Ovary (tissue), 10 donors: ENCODE measurements at places on chromosomes 11 and 22.

DNA sequence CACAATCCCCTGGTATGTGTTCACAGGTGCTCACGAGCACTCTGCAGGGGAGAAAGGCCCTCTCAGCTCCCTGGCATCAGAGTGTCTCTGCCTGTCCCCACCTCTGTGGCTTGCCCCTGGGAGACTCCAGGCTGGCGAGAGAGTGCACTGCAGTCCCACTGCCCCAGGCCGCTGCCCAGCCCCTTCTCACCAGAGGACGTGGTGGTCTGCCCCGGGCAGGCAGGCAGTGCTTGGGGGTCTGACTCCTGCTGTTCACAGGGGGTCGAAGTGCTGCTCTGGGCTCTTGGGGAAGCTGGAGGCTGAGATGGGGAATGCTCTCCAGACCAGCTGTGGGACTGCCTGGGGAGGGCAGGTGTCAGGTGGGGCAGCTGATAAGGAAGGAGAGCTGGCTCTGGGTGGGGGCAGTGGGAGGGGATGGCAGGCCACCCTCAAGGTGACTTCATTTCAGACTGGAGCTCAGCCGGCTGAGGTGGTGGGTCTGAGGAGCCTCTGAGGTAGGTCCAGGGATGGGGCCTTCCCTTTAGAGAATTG is 151.0 kb upstream of the B3GAT1 start:
- DNase-seq = no peak

DNA sequence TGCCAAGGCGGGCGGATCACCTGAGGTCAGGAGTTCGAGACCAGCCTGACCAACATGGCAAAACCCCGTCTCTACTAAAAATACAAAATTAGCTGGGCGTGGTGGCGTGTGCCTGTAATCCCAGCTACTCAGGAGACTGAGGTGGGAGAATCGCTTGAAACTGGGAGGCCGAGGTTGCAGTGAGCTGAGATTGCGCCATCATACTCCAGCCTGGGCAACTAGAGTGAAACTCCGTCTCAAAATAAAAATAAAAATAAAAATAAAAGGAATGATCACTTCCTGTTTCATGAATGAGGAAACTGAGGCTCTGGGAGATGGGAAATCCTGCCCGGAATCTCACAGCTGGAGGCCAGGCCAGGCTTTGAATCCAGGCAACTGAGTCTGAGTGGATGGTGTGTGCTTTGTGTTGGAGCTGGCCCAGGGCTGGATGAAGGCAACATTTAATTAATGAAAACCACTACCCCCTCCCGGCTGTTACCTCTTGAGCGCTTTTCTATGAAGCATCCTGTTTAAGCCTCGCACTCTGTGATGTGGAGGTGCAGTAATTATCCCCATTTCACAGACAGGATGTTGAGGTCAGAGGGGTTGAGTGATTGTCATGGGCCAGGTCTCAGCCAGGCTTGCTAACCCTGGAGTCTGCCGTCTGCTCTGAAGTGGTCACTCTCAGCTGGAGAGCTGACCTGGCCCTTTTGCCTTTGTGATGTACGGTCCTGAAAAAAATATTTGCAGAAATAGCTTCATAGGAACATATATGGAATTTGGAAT is 27.8 kb downstream of the LRP5 start:
- no peak for DNase-seq

DNA sequence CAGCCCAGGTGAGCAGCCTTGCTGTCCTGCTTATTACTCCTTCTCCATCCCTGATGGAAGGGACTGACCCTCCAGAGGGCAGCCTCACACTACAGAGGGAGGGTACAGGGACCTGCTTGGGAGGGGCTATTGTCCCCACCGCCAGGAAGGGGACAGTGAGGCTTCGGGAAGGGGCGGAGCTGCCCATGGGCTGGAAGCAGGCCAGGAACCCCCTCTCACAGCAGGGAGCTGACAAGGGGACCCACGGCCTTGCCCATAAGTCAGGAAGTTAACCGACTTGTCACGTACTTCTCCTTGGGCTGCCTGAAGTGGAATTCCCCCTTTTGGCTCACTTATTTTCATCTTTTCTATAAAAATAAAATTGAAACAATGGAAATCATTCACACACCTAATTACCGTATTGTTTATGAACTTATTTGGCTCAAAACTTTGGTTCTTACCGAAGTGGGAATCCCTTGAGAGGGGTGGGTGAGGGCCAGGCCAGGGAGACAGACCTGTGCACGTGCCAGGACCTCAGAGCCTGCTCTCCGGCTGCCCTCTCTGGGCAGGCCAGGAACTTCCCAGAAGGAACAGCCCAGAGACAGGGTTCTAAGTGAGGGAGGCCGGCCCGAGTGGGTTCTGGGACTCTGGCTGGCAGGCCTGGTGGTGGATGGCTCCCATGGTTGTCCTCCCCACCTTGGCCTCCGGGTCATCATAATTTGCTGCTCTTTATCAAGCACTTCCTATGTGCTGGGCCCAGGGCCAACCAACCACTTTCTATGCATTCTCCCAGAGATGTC is 5.8 kb downstream of the MGAT3 start:
- DNase-seq = no peak

- DNase-seq = no peak
Observed at GRCh38 chr11:20559523-20560300, 39.7 kb upstream of the SLC6A5 start.

DNA sequence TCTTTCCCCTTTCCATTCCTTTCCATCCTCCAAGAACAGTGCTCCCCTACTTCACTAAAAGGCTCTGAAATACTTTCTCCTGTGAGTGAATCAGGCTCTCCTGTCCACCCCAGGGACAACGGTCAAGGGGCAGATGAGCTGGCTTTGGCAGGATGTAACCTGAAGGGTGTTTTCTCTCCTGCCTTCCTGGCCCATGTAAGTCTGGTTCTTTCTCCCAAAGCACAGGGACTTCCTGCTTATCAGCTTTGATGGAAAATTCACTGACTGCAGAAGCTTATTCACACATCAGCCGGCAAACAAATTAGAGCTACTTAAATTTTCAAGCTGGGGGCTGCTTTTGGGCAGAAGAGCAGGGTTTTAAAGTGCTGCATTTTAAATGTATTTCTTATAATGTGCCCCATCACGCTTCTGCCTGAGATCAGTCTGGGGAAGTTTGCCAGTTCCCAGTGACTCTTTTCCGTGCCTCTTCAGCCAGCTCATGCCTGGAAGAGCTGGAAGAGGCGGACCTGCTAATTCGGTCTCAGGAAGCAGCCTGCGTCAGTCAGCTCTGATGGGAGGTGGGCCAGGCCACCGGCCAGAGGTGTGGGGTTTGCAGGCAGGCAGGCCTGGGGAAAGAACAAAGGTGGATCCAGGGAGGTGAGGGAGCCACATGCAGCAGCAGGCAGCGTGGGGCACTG is 140.4 kb upstream of the TBCEL start:
- peak; percentile 40 for DNase-seq

DNA sequence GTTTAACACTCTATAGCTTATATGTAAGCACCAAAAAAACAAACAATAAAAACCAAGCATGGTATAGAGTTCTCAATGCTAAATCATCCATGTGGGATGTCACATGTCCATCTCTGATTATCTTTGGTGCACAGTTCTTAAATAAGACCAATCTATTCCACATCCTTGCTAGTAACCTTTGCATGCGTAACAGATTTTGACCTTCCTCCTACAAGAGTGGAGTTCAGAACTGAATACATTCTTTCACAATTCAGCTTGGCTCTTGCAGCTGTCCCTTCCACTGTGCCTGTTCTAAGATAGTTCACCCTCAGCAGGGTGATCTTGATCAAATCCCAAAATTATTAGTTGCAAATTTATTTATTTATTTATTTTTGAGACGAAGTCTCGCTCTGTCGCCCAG is 21.1 kb downstream of the PRR14L start:
- no peak for DNase-seq

DNA sequence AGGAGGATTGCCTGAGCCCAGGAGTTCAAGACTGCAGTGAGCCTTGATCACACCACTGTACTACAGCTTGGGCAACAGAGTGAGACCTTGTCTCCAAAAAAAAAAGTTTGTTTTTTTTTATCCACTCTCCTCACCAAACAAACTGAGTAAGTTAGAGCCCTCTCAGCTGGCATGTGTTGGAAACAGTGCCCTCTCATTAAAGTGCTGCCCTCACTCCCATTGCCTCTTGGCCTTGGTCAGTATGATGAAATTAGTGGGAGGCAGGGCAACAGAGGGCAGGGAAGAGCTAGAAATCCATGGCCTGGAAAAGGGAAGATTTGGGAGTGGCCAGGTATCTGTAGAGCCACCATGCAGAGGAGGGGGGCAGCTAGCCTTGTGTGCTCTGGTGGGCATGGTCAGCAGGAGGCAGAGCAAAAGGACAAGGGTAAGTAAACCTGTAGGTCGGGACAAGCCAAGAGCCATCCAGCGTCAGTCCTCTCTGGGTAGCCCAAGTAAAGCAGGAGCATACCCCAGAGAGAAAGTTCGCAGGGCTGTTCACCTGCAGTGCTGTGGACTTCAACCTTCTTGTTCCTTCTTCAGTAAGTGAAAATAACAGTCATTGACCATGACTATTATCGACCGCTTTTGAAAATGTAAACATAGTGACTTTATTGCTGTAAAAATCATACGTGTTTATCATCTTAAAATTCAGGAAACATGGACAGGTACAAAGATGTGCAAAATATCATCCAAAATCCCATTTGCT is 28.2 kb downstream of the PIK3IP1 start:
- no peak for DNase-seq

DNA sequence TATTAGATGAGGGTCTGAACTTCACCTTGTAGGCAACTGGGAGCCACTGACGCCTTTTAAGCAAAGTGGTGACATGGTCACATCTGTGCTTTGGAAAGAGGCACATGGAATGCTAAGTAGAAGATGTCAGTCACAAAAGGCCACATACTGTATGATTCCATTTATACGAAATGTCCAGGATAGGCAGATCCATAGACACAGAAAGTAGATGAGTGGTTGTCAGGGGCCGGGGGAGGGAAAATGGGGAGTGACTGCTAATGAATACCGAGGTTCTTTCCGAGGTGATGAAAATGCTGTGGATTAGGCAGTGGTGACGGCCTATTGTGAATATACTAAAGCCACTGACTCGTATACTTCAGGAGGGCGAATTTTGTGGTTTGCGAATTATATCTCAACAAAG is 20.6 kb downstream of the NECTIN1 start:
- DNase-seq = no peak

DNA sequence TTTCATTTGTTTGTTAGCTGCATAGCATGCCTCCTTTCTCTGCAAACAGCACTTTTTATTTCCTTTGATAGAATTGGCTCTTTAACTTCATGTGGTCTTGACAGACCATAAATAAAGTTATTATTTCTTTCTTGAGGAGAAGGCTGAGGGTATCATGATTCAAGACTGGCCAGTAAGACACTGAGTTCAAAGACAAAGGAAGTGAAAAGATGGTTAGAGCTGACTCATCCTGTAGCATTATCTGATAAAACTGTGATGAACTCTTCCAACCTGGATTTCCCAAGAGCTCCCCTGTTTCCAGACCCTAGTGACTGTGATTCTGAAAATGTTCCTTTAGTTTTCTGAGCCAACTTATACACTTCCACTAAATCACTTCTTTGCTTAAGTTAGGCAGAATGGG is 179.3 kb upstream of the FAT3 start:
- no peak for DNase-seq

- DNase-seq = peak; percentile 62
Observed at GRCh38 chr11:1548221-1549070, 23.6 kb downstream of the DUSP8 start.

DNA sequence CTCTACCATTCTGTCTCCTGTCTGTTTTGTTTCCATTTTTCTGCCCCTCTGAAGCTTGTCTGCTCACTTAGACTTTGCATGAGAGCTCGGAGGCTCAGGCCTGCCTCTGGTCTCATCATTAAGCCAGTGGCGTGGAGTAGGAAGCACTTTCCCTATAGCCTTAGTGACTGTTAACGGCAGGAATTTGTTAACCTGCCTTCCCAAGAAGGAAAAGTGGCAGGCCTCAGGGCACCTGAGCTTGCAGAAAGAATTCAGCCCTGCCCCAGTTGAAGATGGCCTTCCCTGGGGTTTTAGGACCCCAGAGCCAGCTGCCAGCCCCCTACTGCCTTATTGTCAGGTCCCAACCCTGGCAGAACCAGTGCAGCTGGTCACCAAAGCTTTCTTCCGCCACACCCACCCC is 93.2 kb downstream of the PKNOX2 start:
- DNase-seq = no peak

GRCh38 chr11:85423794-85424193 is 203.3 kb downstream of the DLG2 start:
- no peak for DNase-seq

GRCh38 chr11:9141186-9141585 is 49.8 kb upstream of the SCUBE2 start:
- DNase-seq = no peak
